ENCODE measurements at places on chromosomes 2 and 18.

DNA sequence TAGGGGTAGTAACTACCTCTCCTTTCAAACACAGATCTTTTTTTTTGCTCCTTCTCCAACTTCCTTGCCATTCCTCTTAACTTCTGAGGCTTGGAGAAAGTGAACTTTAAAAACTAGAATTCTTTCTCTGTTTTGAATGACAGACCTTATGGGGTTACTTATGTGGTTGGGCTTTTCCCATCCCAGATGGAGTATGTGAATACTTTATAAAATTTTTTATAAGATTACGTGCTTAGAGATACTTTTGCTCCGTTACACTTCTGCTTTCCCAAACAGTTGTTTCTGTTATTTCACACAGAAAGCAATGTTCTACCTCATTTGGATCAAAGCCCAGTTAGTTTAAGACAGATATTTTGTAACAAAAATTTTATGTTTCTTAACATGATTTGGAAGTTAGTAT, 20.2 kb downstream of the GREB1L start:
- no peak for DNase-seq

DNA sequence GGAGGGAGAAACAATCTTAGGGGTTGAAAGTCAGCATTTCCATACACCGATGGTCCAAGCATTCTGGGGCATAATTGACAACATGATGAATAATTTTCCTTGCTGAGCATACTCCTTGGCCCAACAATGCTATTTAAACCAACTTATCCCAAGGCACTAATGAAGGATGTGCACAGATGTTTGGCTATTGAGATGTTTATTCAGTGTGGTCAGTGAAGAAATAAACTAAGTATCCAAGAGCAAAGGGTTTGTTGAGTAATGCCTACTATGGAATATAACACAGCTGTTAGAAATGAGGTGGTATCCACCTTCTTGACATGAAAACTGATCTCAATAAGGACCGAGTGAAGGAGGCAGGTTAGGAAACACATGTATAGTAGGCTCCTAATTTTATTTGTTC, 53.9 kb upstream of the RAB6D start:
- no peak for DNase-seq

GRCh38 chr18:12312976-12313375, 4.9 kb downstream of the TUBB6 start:
- DNase-seq = no peak

- DNase-seq = no peak
These were observed 35.6 kb downstream of the COA5 start for GRCh38 chr2:98572676-98573075.

DNA sequence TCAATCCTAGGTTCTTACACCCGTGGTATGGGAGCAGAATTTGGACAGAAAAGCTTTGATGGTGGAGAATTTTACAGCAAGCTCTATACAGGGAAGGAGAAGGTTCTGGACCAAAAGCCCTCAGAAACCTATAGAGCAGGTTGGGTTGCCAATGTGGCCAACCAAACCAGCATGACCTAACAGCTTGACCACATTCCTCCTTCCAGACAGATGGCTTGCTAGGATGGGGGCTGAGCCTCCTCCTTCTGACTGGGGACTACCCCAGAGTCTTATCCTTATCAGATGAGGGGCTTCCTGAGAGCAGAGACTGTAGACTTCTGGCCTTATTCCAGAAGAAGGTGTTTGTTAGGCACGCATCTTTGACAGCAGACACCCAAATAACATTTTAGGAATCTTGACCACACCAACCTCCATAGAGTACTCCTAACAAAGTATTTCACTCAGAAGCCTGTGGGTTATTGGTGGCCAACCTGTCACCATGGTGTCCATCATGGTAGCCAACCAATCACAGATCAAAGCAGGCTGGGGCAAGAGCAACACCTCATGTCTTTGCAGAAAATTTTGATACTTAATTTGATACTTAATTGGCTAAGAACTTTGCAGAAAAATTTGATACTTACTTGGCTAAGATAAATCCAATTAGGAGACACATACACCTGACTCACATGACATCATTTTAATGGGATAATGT, 34.8 kb upstream of the EPAS1 start:
- DNase-seq = no peak

DNA sequence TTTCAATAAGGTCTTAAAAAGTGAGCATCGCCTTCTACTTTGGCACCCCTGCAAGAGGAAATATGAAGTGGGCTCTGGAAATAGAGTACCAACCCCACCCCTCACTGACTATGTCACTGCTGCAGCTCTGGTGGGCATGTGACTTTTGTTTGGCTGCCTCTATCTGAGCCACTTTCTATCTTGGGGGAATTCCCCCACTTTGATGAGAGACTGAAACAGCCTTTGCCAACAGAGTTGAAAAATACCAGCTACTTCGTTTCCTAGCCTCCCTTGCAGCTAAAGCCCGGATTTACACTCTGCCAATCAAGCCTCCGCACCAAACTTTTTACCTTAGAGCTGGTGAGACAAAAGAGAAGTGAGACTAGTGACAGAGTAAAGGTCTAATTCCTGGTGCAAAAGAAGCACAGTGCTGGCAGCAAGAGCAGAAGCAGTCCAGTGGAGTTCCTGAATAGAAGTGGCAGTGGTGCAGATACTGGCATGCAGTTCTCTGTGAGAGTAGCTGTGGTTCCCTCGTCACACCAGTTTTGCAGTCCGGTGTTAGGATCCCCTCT, 12.0 kb upstream of the GALNT14 start:
- DNase-seq = no peak

DNA sequence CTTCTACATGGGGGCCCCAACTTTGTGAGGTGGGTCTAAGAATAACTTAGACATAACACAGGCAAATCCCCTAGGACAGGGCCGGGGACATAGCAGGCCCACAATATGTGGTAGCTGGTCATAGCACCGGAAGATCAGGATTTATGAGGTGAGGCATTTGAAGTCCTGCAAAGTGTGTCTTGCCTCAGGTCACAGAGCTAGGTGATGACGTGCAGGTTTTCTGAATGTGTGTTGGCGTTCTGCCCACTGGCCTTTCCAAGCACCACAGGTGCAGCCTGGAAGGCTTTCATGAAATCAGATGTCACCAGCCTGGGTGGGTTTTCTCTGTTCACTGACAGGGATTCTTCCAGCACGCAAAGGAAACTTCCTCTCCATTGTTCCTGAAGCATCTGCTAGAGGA, 119.1 kb downstream of the LRATD1 start:
- DNase-seq = peak; percentile 81

DNA sequence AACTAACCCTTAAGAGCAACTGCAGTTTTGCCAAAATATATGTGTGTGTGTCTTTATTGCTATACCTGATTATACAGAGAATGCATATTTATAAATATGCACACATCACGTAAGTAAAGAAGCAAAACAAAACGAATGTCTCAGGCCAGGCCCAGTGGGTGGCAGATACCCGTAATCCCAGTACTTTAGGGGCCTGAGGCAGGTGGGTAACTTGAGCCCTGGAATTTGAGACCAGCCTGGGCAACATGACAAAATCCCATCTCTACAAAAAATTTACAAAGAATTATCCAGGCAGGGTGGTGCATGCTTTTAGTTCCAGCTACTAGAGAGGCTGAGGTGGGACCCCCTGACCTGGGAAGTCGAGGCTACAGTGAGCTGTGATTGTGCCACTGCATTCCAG, 745.3 kb downstream of the SATB2 start:
- no peak for DNase-seq

DNA sequence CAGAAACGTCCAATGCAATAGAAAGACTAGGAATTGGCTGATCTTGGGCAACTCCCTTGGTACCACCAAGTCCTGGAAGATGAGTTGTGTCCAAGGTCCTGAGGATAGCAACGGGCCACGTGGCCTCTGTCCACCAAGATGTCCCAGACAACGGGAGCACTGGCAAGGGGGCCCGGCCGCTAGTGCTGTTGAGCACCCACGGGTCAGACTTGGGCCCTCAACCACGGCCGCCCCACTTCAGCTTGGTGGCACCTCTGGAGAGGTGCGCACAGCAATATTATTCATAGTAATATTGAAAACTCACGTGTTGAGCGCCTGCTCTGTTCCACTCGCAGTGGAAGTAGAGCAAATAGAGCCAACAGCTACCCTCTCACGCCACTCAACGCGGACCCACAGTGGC, 19.0 kb downstream of the PASK start:
- DNase-seq = no peak

DNA sequence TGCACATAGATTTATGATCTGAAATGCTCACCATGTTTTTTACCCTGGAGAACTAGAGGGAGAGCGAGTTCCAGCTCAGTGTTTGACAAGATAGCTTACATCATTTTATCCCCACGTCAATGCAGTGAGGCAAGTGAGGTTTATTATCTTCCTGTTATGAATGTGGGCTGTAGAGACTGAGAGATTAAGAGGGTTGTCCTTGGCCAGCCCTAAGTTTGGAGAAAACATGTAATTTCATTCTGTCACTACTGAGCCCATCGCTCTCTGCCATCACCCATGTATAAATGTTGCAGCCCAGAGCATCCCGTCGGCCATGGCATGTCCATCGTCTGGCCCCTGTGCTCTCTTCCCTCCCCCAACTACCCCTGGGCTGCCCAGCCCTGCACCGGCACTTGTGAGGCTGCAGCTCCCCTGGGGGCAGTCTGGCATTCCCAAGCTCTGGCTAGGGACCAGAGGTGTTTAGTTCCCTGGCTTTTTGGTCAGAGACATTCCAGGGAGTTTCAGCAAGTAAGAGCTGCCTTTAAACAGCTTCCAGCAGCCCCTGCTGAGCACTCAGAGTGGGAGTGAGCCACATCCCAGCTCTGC, 136.7 kb downstream of the ANTXR1 start:
- no peak for DNase-seq

- DNase-seq = peak; percentile 73
These were observed 412 bp downstream of the OSBPL1A start for GRCh38 chr18:24397131-24397693.

DNA sequence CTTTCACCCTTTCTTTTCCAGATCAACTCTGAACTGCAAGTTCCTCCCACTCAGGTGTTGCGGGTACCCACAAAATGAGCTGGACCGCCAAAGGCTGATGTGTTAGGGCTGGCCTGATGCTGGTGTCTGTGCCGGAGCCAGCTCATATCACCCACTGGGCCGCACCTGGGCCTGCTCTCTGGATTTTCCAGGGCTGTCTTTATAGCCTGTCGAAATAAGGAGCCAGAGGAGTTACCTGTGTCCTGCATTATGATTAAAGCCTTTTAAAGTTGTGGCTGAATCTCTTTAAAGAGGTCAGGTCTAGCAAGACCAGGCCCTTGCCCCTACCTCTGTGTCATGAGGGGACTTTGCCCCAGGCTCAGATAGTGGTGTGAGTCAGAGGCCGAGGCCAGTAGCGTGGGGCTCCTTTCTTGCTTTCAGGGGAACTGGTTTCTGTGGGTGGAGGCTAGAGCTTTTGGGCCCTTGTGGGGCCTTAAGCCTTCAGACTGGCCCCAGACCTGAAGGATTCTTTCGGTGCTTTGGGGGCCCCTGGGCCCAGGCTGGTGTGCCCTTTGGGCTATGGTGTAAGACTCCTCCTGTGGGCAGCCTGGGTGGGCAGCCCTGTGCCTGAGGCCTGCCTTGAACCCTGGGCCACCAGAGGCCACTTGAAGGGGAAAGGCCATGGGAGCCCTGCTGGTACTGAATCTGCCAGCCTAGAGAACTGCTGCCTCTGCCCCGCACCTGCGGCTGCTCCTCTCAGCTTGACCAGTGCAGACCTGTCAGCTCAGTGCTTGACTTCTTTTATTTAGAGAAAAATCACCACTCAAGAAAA, 21.3 kb downstream of the OTOF start:
- no peak for DNase-seq

DNA sequence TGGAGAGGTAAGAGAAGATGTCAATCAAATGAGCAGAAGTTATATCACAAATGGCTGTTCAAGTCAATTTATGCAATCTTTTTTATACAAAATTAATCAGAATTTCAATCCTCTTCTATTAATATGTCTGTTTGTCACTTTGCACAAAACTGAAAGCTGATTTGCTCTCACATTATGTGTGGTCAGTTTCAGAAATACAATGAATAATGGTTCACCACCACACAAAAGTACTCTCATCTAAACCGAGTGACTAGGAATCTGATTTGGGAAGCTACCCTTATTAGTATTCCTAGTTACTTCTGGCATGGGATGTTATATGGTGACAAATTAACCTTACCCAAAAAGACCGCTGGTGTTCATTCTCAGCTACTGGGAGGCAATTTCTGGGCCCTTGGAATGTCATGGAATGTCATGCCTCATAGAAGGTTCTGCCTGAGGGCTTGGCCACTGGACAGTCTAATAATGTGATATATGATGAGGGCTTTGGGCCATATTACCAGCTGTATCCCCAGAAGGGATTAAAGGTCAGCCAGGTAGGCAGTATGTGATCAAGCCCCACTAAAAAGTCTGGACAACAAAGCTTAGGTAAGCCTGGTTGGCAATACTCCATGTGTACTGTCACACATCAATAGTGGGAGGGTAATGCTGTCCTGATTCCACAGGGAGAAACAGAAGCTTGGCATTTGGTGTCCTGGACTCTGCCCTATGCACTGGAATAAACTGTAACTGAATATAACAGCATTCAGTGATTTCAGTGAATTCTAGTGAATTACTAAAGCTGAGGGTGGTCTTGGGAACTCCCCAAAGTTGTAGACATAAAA, 113.2 kb downstream of the PIGN start:
- no peak for DNase-seq

- DNase-seq = no peak
These were observed 638.0 kb upstream of the ZEB2 start for GRCh38 chr2:145157741-145158591.

GRCh38 chr2:134216152-134216829, 37.6 kb upstream of the MGAT5 start:
- DNase-seq = no peak

DNA sequence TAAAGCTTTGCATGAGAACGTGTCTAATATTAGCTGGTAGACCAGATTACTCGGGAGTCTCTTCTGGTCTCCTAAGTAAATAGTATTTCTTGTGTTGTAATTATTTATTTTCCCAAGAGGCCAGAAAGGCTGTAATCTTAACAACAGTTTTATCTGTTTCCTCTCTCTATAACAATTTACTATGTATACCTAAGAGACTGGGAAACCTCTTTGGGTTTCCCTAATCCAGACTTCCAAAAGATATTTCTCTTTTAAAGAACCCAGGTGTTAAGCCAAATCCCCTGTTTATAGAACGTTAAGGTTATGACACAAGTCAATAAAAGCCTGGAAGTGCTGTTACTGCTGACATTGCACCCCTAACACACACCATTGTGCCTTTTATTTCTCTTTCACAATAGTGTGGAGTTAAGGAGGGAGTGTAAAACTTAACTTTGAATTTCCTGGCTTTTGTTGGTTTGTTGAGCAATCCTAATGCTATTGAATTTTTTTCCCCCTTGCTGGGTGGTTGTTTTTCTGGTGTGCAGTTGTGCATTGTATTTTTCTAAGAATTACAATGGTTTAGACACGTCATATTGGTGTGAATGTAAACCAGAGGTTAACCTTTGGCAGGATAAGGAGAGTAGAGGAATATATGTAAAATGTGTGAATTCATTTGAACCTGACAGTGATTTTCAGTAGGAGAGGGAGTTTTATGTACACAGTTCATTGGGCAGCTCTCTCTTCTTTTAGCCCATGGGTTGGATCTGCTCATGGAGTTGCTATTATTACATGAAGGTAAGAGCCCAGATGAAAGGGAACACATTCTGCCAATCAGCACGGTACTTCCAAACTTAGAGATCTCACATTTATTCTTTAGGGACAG, 192.8 kb downstream of the MTX2 start:
- no peak for DNase-seq
